ENCODE measurements at places on chromosomes 1 and 21. TPM values are rescaled to one million over a fixed set of nuclear protein-coding genes. Genes with fewer than 3 reads are reported as not detected.

- H3K27ac ChIP-seq, result no peak overlapping the region
- H3K4me1 ChIP-seq, result no peaks in the 10 kb centered on the region
- no peak for DNase-seq
- H3K4me3 ChIP-seq, result no peak overlapping the region
- no peaks in the 10 kb centered on the region for H3K27me3 ChIP-seq
- no peaks in the 10 kb centered on the region for H3K36me3 ChIP-seq
Measured at GRCh38 chr1:5708346-5709245, 283.6 kb downstream of the NPHP4 start.

NPHS2 gene
- not detected for total RNA-seq

GRCh38 chr1:248618878-248619277, 16.0 kb downstream of the OR2T11 start:
- H3K27ac ChIP-seq, result no peak overlapping the region
- H3K27me3 ChIP-seq, result no peaks in the 10 kb centered on the region
- H3K4me3 ChIP-seq, result no peak overlapping the region
- H3K36me3 ChIP-seq, result no peaks in the 10 kb centered on the region
- DNase-seq, result no peak

NR1I3 gene
- total RNA-seq, result not detected

CHRM3 gene
- total RNA-seq, result 0.16 TPM

GRCh38 chr1:95832370-95832769, 598.4 kb downstream of the RWDD3 start:
- DNase-seq, result no peak
- H3K27ac ChIP-seq, result no peak overlapping the region
- no peaks in the 10 kb centered on the region for H3K4me1 ChIP-seq
- no peak overlapping the region for H3K4me3 ChIP-seq
- H3K36me3 ChIP-seq, result no peaks in the 10 kb centered on the region
- no peaks in the 10 kb centered on the region for H3K27me3 ChIP-seq

- no peak overlapping the region for H3K27ac ChIP-seq
- no peaks in the 10 kb centered on the region for H3K27me3 ChIP-seq
- no peaks in the 10 kb centered on the region for H3K4me1 ChIP-seq
- DNase-seq, result no peak
- H3K36me3 ChIP-seq, result no peaks in the 10 kb centered on the region
Measured at GRCh38 chr21:29164323-29164942, 34.0 kb downstream of the MAP3K7CL start.

RCSD1 gene
- 140 TPM for total RNA-seq

DNA sequence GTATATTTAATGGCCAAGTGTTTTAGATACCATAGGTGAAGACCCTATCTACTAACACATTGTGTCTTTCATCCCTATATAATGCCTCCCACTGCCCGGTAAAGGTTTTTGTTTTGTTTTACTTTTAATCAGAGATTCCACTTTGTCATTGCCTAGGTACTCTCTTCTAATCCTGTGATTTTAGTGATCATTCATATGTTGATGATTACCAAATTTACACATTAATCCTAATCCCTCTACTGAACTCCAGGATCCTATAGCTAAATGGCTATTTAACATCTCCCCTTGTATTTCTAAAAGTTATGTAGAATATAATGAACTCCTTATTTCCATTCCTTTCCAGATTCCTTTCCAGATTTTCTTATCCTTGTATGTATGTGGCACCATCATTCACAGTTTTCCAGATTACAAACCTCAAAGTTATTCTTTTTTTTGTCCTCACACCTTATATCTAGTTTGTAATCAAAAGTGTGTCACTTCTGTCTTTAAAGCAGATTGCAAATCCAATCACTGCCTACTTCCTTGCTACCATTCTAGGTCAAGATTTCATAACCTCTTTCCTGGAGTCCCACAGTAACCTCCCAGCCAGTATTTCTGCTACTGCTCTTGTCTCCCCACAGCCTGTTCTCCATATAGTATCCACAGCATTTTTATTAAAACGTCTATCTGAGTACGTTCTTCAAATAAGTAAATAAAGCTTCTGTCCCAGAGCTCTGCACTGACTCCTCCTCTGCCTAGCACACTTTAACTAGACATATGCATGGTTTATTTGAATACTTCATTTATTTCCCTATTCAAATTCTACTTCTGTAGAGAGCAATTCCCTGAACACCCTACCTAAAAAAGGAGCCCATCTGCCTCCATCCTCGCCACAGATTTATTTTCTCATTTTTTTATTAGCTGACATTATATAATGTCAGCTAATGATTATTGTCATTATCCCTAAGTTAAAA, 157.8 kb downstream of the KCNT2 start:
- H3K27me3 ChIP-seq, result no peaks in the 10 kb centered on the region
- H3K36me3 ChIP-seq, result no peaks in the 10 kb centered on the region
- H3K4me3 ChIP-seq, result no peak overlapping the region
- no peaks in the 10 kb centered on the region for H3K4me1 ChIP-seq

GRCh38 chr1:19710825-19711611, 46.3 kb downstream of the HTR6 start:
- H3K27ac ChIP-seq, result no peak overlapping the region
- H3K27me3 ChIP-seq, result no peaks in the 10 kb centered on the region
- H3K4me3 ChIP-seq, result no peak overlapping the region
- H3K36me3 ChIP-seq, result no peaks in the 10 kb centered on the region
- DNase-seq, result no peak

MCOLN2 gene
- total RNA-seq, result 3.1 TPM

- H3K36me3 ChIP-seq, result no peaks in the 10 kb centered on the region
- no peak for DNase-seq
- no peak overlapping the region for H3K4me3 ChIP-seq
- H3K27ac ChIP-seq, result no peak overlapping the region
Measured at GRCh38 chr1:228852511-228853088, 117.3 kb downstream of the RHOU start.

GRCh38 chr1:3496916-3497315, 42.5 kb downstream of the ARHGEF16 start:
- H3K4me1 ChIP-seq, result no peaks in the 10 kb centered on the region
- no peak overlapping the region for H3K4me3 ChIP-seq
- H3K27ac ChIP-seq, result no peak overlapping the region
- no peaks in the 10 kb centered on the region for H3K36me3 ChIP-seq
- no peak for DNase-seq
- H3K27me3 ChIP-seq, result no peaks in the 10 kb centered on the region

- peak; percentile 89 for DNase-seq
- peak within 1 kb of the TSS; percentile 98 for H3K4me3 ChIP-seq
- no peaks in the 10 kb centered on the region for H3K36me3 ChIP-seq
- H3K27ac ChIP-seq, result peak within 1 kb of the TSS; percentile 99
- peaks cover 26% of the 10 kb centered on the region for H3K4me1 ChIP-seq
Measured at GRCh38 chr1:16366722-16367257, at the start of gene SZRD1. Gene SZRD1, plus strand, starts transcription at chr1:16367242. Its CDS starts 16 bp downstream, at chr1:16367258.

TTC39A gene
- 0.16 TPM for total RNA-seq

GRCh38 chr1:200150721-200151120, 123.2 kb downstream of the NR5A2 start:
- H3K27me3 ChIP-seq, result no peaks in the 10 kb centered on the region
- no peak overlapping the region for H3K27ac ChIP-seq
- no peak overlapping the region for H3K4me3 ChIP-seq
- H3K4me1 ChIP-seq, result peaks cover 30% of the 10 kb centered on the region
- no peaks in the 10 kb centered on the region for H3K36me3 ChIP-seq

OPRD1 gene
- not detected for total RNA-seq

DNA sequence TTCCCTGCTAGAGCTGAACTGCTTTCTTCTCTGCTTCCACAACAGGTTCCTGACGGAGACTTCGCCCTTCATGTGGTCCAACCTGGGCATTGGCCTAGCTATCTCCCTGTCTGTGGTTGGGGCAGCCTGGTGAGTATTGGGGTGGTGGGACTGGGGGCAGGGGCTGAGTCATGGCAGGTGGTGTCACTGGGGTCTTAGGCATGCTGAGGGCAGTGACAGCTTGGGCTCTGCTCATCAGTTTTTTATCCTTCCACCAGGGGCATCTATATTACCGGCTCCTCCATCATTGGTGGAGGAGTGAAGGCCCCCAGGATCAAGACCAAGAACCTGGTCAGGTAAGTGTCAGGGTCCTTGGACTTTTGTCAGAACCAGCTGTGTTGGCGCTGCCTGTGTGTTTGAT, 1.3 kb downstream of the ATP6V0B start:
- H3K27me3 ChIP-seq, result peaks cover 7% of the 10 kb centered on the region
- no peak for DNase-seq
- H3K4me3 ChIP-seq, result peak overlapping the region; percentile 93
- peak overlapping the region; percentile 91 for H3K27ac ChIP-seq

DNA sequence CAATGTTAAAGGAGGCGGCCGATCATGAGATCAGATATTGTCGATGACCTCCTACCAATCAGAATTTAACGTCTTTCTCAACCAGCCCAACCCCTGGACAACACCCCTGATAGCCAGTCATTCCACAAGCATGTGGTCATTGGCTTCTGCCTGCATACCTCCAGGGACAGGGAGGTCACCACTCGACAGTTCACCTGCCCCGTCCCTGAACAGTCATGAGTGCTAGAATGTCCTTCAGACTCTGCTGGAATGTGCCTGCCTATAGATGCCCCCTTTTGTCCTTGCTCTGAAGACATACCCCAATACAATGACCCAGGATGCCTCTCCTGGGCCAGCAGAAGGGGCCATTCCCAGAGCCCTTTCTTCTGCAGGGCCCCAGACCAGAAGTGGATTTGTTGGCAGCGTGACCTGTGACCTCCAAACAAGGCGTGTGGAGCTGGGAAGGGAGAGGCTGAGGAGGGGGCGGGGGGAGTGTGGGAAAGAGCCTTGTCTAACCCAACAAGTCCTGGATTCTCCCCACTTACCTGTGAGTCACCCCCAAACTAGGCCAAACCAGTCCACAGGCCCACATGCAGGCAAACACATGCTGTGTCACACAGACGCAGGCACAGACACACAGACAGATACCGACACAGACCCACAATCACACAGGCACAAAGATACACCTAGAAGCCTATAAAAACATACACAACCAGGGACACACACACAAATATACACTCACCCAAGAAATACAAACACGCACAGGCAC, 2.2 kb downstream of the CRYBG2 start:
- H3K27me3 ChIP-seq, result no peaks in the 10 kb centered on the region
- H3K4me1 ChIP-seq, result no peaks in the 10 kb centered on the region
- no peak overlapping the region for H3K27ac ChIP-seq
- DNase-seq, result no peak

GRCh38 chr1:6491480-6491962, at the start of gene PLEKHG5:
Gene PLEKHG5, minus strand, starts transcription at chr1:6491667. Its CDS starts 14,096 bp downstream, at chr1:6477571.
- peaks cover 10% of the 10 kb centered on the region for H3K4me1 ChIP-seq
- no peaks in the 10 kb centered on the region for H3K36me3 ChIP-seq
- peak within 1 kb of the TSS; percentile 80 for H3K4me3 ChIP-seq
- peak within 1 kb of the TSS; percentile 71 for H3K27ac ChIP-seq
- H3K27me3 ChIP-seq, result no peaks in the 10 kb centered on the region

NT5C1A gene
- 0.65 TPM for total RNA-seq

DNA sequence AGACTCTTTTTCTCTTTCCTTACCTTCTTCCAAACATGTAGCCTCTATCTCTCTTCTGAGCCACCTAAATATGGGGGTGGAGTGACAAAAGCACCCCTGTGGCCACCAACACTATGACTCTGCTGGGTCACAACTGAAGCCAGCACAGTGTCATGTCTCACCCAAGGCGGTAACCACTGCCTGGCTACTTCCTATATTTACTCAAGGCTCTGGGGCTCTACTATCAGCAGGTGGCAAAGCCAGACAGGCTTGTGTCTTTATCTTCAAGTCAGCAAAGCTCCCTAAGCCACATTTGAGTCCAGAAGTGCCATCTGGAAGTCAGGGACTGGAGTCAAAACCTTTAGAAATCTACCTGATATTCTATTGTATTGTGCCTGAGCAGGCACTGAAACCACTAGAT, 1515.2 kb downstream of the PLA2G4A start:
- no peaks in the 10 kb centered on the region for H3K4me1 ChIP-seq
- DNase-seq, result no peak
- H3K36me3 ChIP-seq, result no peaks in the 10 kb centered on the region

CD2 gene
- 186 TPM for total RNA-seq

CNR2 gene
- total RNA-seq, result 0.19 TPM

DNA sequence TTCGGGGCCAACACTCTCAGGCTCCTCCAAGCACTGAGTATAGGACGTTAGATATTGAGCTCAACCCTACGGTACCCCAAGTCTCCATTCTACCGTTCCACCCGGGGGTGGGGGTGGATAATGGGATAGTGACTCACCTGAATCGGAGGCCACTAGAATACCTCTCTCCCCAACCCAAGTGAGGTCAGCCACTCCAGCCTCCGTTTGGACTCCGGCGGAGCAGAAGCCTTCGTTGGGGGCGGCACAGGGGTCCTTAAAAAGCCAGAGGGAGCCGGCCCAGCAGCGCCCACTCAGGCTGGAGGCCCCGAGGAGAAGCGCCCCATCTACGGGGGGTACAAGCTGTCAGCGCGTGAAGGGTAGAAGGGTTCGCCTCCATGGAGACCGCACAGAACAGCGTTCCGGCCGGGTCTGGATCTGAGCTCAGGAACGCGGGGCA, 556 bp downstream of the WDR77 start:
- H3K4me3 ChIP-seq, result peak overlapping the region; percentile 89
- peaks cover 5% of the 10 kb centered on the region for H3K36me3 ChIP-seq
- peak overlapping the region; percentile 98 for H3K27ac ChIP-seq
- no peak for DNase-seq
- peaks cover 52% of the 10 kb centered on the region for H3K4me1 ChIP-seq

DNA sequence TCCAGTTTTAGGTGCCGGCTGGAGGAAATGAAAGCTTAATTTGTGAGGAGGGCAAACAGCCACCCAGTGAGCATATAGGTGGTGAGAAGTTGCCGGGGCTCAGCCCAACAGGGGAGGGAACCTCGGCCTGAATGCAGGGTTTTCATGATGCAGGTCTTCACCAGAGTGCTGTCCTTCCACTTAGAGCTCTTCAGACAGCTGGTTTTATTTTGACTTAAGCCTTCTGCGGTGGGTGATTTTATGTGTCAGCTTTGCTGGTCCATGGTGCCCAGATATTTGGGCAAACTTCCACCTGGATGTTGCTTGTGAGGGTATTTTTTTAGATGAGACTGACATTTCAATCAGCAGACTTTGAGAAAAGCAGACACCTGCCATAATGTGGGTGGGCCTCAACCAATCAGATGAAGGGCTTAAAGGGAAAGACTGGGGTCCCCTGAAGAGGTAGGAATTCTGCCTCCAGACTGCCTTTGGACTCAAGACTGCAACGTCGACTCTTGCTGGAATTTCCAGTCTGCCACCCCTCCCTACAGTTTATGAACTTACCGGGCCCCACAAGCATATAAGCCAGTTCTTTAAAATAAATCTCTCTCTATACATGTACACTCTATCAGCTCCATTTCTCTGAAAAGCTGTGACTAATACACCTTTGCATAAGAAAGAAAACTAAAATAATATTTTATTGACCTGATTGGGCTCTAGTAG, 72.8 kb downstream of the RHOU start:
- H3K27ac ChIP-seq, result no peak overlapping the region
- H3K4me1 ChIP-seq, result peaks cover 20% of the 10 kb centered on the region
- H3K36me3 ChIP-seq, result no peaks in the 10 kb centered on the region
- H3K27me3 ChIP-seq, result no peaks in the 10 kb centered on the region
- DNase-seq, result no peak

DNA sequence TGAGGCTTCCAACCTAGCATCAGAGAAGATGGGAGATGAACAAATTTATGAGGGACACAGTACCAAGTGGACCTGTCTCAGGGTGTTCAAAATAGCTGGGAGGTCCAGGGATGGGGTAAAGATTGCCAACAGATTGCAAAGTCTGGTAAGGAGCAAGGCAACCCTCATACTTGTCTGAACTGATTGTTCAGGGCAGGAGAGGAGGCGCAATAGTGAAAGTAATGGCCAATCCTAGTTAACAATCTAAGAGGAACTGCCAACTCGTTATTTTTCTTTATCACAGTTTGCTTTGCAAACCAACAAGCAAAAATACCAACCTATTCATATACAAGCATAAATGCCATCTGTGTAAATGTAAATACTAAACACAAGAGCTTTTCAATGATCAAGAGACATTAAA, 78.4 kb upstream of the S1PR1 start:
- no peaks in the 10 kb centered on the region for H3K27me3 ChIP-seq
- H3K36me3 ChIP-seq, result no peaks in the 10 kb centered on the region
- DNase-seq, result no peak
- no peaks in the 10 kb centered on the region for H3K4me1 ChIP-seq
- H3K27ac ChIP-seq, result no peak overlapping the region
